ENCODE measurements at places on chromosomes 1 and 21. TPM values are rescaled to one million over a fixed set of nuclear protein-coding genes. Genes with fewer than 3 reads are reported as not detected.

Gene CSF3R
- total RNA-seq = not detected

Gene SLC45A3
- 6.8 TPM for total RNA-seq

Gene RIMS3
- total RNA-seq = 0.97 TPM

Gene GJC2
- total RNA-seq = 0.45 TPM

Gene AADACL4
- not detected for total RNA-seq

Gene TMPRSS15
- total RNA-seq = not detected

Gene PIGK
- 21.6 TPM for total RNA-seq

Gene NUP210L
- not detected for total RNA-seq

Gene ATP1A2
- not detected for total RNA-seq

Gene CTTNBP2NL
- total RNA-seq = 7.0 TPM

Gene S100A7
- total RNA-seq = not detected

Gene LIN28A
- total RNA-seq = not detected

Gene C1orf53
- 7.7 TPM for total RNA-seq

Measured in A549 treated with CpdA at 1 μM for 4 hours (cell line).